Karpas-422 (cell line): ENCODE measurements at places on chromosomes 5 and 9. TPM values are rescaled to one million over a fixed set of nuclear protein-coding genes. Genes with fewer than 3 reads are reported as not detected.
A peak's percentile ranks its signal among the peaks of the same experiment; 100 is the strongest.

DNA sequence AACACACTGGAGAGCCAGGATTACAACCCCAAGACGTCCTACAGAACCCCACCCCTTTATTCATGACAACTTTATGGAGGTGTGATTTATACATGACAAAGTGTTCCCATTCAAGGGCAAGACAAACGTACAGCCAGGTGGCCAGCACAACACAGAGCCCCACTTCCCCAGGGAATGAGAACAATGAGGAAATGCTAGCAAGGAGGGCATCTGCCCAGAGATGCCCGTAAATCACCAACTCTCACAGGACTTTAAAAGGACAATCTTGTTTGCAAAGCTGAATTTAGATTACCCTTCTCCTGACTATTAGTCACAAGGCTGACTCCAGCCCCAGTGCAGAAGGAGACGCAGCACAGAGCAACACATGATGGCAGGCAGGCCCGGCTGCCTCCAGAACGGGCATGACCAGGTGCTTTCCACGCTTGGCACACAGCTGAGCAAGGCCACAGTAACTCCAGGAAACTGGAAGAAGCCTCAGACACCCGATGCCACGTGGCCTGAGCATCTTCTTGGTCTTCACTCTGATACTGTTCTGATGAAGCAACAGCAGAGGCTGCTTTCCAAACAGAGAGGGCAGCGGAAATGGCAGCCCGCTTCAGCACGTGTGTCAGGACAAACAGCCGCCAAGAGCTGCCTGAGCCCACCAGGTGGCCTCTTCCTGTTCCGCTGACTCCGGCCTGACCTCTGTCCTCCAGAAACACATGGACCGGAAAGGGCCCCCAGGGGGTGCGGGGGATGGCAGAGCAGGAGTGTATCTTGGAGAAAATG, 51.4 kb downstream of the ROR2 start:
- H3K4me3 ChIP-seq: no peak overlapping the region
- peaks cover 46% of the 10 kb centered on the region for H3K4me1 ChIP-seq
- no peaks in the 10 kb centered on the region for H3K27me3 ChIP-seq
- peak; percentile 42 for DNase-seq

DNA sequence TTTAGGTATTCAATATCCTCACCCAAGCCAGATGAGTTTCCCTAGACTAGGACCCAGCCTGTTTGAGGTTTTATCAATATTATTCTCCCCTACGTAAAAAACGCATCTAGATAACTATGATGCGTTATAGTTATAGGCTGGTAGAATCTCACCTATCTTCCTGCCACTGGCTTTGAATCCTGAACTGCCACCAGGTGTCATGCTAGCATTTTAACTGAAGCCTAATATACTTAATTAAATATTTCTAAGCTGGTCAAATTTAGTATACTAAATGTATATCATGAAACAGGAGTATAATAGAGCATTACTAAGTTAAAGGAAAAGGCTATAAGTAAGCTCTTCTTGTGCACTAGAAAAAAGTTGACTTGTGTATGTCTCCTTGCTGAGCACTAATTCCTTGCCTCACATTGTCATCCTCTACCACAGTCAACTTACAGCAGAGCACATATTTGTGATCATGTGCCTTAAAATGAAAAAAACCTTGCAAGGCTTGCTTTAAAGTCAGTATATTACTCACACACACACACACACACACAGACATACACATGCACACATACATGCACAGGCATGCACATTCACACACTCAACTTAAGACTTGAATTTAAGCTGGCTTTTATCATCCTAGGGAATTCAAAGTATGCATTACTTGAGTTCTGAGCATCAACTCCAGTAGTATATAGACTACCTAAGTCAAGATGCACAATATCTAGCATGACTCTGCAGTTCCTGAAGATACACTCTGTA, 303.4 kb downstream of the ADGRV1 start:
- DNase-seq: no peak
- H3K4me1 ChIP-seq: no peaks in the 10 kb centered on the region
- H3K27ac ChIP-seq: no peak overlapping the region
- no peaks in the 10 kb centered on the region for H3K36me3 ChIP-seq

DRD1 gene
- total RNA-seq: not detected in 2 replicates

GRCh38 chr5:111596705-111597104, 84.4 kb upstream of the STARD4 start:
- H3K27me3 ChIP-seq: no peaks in the 10 kb centered on the region
- no peaks in the 10 kb centered on the region for H3K4me1 ChIP-seq
- no peak for DNase-seq
- no peak overlapping the region for H3K4me3 ChIP-seq

- no peak overlapping the region for H3K27ac ChIP-seq
- no peak overlapping the region for H3K4me3 ChIP-seq
- no peaks in the 10 kb centered on the region for H3K36me3 ChIP-seq
- no peak for DNase-seq
- H3K27me3 ChIP-seq: no peaks in the 10 kb centered on the region
These were observed 19.3 kb upstream of the ANKH start for GRCh38 chr5:14890846-14891245.

DNA sequence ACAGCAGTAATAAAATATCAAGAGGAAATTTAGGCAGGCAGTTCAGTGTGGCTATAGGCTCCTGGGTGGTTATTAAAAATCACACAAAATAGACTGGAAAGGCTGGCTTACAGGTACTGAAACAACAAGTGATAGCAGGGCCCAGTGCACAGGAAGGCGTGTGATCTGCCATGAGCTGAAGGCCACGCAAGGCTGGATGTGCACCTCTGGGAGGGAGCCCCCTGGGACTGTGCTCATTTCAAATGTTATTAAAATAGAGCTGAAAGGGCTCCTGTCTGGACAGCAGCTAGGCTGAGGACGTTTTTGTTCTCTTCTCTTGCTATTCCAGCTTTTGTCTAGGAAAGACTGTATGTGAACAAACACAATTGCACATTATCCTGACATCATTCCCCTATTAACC, 324.3 kb upstream of the RFX3 start:
- H3K36me3 ChIP-seq: no peaks in the 10 kb centered on the region
- peaks cover 7% of the 10 kb centered on the region for H3K4me1 ChIP-seq
- DNase-seq: peak; percentile 55
- H3K27ac ChIP-seq: no peak overlapping the region
- H3K4me3 ChIP-seq: no peak overlapping the region

BHMT2 gene
- total RNA-seq: not detected in 2 replicates

RNF208 gene
- 0.26 and 0.36 TPM in 2 replicates for total RNA-seq

GRCh38 chr5:66013397-66013796, 87.0 kb downstream of the ERBIN start:
- DNase-seq: no peak
- no peak overlapping the region for H3K27ac ChIP-seq
- H3K4me1 ChIP-seq: peaks cover 8% of the 10 kb centered on the region; the same call in 1 of the 2 replicates
- H3K4me3 ChIP-seq: no peak overlapping the region

DNA sequence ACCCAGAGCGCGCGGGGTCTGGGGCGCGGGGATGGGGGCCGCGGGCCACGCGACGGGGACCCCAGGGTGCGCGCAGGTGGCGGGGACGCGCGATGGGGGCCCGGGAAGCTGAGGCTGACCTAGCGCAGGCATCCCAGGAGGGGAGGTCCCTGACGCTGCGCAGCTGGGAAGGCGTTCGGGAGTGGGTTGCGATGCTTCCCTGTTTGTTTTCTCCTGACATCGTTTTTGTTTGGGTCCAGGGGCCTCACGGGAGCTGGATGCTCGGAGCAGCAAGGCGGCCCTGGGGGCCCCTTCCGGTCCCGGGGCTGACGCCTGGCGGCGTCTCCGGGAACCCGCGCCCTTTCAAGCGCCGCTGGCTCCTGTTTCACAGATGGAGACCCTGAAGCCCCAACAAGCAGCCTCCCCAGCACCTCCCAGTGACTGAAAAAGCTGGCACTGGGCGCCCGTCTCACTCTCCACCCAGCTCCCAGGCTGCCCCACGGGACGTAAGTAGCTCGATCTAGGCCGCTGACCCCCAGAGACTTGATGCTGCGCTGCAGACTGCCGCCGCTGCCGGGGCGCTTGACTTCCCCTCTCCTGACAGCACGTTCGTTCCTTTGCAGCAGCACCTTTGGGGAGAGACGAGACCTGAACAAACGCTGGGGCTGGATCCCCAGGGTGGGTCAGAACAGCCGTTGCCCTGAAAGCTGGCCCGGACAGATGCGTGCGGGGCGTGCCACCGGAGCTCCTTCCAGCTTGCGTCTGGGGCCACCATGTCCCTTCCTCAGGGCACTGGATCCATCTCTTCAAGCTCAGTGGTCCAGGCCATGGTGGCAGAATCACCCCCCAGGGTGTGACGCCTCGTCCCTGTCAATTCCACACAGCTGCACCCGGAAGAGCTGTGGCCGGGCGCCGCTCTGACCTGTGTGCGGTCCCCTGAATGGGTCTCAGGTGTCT, 593 bp downstream of the BRD3OS start:
- peaks cover 18% of the 10 kb centered on the region for H3K4me1 ChIP-seq
- H3K36me3 ChIP-seq: peaks cover 5% of the 10 kb centered on the region; the same call in 1 of the 2 replicates
- H3K4me3 ChIP-seq: peak overlapping the region; percentile 77
- H3K27ac ChIP-seq: peak overlapping the region; percentile 75
- peak; percentile 90 for DNase-seq
- no peaks in the 10 kb centered on the region for H3K27me3 ChIP-seq

GZMA gene
- total RNA-seq: not detected in 2 replicates

GRCh38 chr5:94832685-94833084, 214.2 kb downstream of the SLF1 start:
- H3K36me3 ChIP-seq: no peaks in the 10 kb centered on the region
- no peaks in the 10 kb centered on the region for H3K4me1 ChIP-seq
- DNase-seq: no peak
- no peaks in the 10 kb centered on the region for H3K27me3 ChIP-seq
- no peak overlapping the region for H3K4me3 ChIP-seq

CCDC171 gene
- total RNA-seq: 2.7 and 3.1 TPM in 2 replicates

- H3K4me1 ChIP-seq: no peaks in the 10 kb centered on the region
- H3K4me3 ChIP-seq: no peak overlapping the region
- no peaks in the 10 kb centered on the region for H3K27me3 ChIP-seq
- no peak overlapping the region for H3K27ac ChIP-seq
- no peaks in the 10 kb centered on the region for H3K36me3 ChIP-seq
These were observed 118.2 kb upstream of the RPS23 start for GRCh38 chr5:82396396-82396795.

DNA sequence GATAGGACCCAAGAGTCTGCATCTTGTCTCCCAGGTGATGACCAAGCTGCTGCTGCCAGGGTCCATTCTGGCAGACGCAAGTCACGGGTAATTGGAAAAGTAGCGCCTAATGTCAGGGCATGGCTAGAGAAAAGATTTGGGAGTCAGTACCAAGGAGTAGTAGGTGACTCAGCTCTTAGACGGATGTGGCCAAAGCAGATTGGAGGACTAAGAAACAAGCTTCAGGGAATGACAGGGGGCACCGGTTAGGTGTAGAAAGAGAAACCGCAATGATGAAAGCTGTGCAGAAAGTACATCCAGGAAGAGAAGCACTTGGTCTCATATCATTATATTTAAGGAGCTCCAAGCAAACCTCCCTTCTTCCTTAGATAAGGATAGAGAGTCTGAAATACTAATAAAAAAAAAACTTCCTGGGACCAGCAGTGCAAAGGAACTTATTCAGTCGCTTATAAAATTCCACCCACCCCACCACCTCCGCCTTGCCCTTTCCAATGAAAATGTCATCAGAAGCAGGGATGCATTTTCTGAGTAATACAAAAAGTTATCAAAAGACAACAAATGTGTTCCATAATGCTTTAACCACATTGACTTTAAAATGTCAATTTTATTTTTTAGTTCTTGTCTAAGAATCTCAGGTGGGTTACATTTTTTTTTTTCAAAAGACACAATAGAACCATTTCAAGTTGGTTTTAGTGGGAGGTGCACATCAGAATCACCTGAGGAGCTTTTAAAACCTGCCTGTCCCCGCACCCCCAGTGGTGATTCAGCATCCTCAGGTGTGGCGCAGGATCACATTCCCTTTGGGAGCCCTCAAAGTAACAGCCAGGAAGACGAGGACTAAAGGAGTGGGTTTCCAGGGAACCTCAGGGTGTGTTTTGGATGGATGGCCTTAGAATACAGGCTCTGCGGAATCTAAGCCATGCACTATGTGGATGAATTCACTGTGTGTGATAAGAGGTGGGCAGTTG, 31.2 kb downstream of the PTPN3 start:
- H3K4me1 ChIP-seq: no peaks in the 10 kb centered on the region
- no peak overlapping the region for H3K27ac ChIP-seq
- no peak for DNase-seq
- H3K4me3 ChIP-seq: no peak overlapping the region

DNA sequence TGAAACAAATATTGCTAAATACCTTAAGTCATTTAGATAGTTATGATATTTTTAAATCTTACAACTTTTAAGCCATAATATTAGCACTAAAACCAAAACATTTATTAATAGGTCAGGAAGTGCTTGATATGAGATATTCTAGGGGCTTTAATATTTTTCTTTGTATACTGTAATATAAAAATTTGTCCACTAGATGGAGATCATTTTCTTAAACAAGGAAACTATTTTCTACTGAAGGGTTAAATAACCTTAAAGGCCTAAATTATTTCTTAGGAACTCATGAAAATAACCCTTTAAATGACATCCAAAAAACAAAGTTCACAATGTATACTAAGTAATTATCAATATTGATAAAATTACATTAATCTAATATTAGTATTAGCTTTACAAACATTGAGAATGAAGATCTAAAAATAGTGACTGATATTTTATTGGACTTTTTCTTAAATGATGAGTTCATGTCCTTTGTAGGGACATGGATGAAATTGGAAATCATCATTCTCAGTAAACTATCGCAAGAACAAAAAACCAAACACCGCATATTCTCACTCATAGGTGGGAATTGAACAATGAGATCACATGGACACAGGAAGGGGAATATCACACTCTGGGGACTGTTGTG, 635.7 kb downstream of the RAB3C start:
- H3K4me1 ChIP-seq: no peaks in the 10 kb centered on the region
- H3K4me3 ChIP-seq: no peak overlapping the region
- peak; percentile 50 for DNase-seq
- no peak overlapping the region for H3K27ac ChIP-seq
